ENCODE measurements at places on chromosomes 2 and 18. TPM values are rescaled to one million over a fixed set of nuclear protein-coding genes. Genes with fewer than 3 reads are reported as not detected.

DNA sequence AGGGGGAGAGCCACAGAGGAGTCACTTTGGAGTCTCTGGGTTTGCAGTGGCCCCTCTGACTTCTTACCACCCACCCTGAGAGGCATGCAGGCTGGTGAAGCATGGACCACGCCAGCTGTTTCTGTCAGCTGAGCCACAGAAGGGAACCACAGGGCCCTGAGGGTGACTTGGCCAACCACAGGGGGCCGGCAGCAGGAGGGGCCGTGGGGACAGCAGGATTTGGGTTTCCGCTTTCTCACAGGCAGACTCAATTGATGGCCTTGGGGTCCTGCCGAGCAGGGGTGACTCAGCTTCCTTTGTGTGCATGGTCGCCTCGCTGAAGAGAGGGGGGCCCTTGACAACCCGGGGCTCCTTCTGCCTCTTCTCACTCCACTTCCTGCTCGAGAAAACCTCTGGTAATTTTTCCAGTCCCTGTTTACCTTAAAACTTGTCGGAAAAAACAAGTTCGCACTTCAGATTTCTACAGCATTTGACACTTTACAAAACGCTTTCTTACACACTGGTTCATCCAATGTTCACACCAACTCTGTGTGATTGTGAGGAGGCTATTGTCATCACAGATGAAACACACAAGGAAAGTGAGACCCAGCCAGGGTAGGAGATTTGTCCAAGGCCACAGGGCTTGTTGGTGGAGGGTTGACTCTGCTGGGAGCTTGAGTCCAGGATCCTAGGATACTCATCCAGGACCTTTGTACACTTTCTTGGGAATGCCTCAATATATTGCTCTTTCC lies 311.2 kb downstream of the LPIN1 start:
- no peak for DNase-seq

DNA sequence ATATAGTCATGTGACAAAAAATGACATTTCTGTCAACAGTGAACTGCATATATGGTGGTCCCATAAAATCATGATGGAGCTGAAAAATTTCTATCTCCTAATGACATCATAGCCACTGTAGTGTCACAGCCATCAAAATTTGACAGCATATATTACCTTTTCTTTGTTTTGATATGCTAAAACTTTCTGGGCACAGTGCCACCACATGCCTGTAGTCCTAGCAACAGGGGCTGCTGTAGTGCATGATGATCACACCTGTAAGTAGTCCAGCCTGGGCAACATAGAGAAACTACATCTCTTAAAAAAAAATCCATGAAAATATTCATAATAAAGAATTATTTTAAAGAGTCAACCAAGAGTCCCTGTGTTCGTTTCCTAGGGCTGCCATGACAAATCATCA lies 155.5 kb upstream of the SERTAD2 start:
- DNase-seq: no peak

DNA sequence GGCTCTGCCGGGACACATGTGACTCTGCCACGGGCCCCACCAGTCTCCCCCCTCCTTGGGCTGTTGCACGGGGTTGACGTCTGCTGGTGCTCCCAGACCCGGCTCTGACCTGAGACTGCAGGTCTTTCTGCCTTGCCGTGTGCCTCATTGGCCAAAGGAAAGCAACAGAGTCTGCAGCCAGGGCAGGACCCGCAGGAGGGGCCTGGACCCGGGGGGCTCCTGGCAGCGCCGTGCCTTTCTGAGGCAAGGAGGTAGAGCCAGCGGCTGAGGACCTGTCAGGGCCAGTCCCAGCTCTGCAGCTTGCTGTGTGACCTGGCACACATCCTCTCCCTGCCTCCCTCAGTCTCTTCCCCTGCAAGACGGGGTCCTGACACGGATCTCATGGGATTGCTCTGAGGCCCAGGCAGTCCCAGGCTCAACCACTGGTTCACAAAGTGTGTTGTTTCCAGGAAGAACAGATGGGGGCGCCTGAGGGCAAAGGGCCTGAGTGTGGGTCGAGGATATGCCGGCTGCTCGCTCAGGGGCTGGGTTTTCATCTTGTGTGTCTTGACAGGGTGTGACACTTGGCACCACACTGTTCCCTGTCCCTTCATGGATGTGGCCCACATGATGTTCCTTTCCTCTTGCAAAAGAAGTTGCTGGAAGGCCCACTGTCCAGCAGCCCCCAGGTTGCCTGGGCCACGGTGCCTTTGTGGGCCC lies 9.0 kb downstream of the CAPN10 start:
- no peak for DNase-seq

The RNU2-63P gene
- not detected for polyA plus RNA-seq

The FHOD3 gene
- polyA plus RNA-seq: 15.2 TPM
